HFFc6 (cell line): ENCODE measurements at places on chromosomes 7 and 10.

DNA sequence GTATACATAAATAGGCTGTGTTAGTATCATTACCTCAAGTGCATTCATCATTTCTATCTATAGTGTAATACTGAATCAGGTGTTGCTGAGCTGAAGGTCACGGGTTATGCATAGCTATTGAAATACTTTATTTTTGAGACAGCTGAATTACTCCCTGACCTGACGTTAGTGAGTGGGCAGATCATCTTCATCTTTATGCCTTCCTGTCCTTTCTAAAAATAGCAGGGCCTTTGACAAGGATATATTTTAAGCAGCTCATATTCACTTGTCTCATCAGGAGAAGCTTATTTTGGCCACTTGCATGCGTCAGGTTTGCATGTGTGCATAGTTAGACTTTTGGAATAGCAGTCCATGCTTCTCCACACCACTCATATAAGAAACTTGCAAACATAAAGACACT is 63.6 kb upstream of the DKK1 start:
- DNase-seq = no peak

- DNase-seq = no peak
Measured at GRCh38 chr7:149845257-149845980, 7.2 kb downstream of the ZNF862 start.

GRCh38 chr7:68752485-68753178 is 845.6 kb upstream of the AUTS2 start:
- DNase-seq = no peak

DNA sequence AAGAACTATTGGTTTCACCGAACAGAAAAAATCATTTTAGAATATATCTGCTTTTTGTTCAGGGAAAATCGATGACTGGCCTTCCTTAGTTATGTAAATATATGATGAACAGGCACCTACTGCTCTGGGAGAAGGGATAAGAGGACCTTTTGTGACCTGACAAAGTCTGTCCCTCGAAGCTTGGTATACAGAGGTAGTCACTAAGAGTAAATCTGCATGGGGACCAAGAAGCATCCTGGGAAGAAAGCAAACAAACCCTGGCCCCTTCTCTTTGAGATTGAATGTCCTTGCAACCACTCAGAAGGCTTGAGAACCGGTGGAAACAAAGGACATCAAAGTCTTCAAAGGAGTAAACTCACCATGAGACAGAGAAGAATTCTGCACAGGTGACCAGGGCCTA is 52.3 kb downstream of the SKIDA1 start:
- DNase-seq = no peak

DNA sequence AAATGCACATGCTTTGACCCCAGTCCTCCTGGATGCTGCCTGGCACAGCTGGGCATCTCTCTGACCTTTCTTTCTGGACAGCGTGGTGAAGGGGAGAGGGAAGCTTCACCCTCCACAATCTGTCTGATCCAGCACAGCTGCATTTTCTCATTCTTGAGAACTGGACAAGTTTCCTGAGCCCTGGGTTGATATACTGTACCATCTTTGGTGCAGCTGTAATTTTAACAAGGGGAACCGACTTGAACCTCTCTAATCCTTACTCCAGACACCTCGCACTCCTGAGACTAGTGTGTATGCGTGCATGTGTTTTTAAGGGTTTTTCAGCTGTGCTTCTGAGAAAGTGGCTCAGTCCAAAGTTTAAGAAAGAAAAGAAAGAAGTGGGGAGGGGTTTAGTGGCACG is 655.7 kb downstream of the INHBA start:
- no peak for DNase-seq

DNA sequence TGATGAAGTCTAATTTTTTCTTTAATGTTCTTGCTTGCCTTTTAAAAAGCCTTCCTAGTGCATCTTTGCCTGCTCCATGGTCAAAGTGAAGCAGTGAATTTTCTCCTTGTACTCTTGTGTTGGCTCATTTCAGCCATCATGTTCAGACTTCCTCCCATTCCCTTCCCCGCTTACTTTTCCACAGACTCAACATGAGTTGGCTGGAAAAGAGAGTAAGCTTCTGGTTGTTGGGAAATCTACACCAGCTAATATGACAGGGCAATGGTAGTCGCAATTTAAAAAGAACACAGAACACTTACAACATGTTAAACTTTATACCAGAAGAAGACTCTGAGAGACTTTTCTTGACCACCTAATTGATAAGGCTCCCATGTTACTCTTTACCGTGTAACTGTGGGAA is 24.3 kb upstream of the PDK4 start:
- DNase-seq = no peak

DNA sequence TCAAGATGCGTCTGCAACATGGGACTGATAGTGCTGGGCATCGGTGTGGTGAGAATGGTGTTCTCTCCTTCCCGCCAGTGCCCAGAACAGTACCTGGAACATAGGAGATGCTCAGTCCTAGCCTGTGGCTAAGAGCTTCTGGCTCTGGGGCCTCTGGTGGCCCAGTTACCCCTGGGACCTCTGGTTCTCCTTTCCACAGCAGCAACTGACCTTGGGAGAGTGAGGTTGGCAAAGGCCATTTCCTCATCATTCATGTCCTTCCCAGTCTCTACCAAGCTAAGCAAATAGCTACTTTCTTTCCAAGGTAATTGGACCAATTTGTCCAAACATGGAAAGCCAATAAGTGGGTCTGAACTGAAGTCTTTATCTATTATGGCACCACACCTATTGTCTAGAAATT is 11.6 kb upstream of the GOLGA7B start:
- no peak for DNase-seq

- peak; percentile 37 for DNase-seq
Measured at GRCh38 chr10:112434988-112435619, 11.6 kb downstream of the ZDHHC6 start.

- no peak for DNase-seq
Measured at GRCh38 chr10:52121688-52122087, 192.4 kb upstream of the DKK1 start.

- DNase-seq = peak; percentile 74
Measured at GRCh38 chr7:123797673-123798531, 47.1 kb upstream of the HYAL4 start.

DNA sequence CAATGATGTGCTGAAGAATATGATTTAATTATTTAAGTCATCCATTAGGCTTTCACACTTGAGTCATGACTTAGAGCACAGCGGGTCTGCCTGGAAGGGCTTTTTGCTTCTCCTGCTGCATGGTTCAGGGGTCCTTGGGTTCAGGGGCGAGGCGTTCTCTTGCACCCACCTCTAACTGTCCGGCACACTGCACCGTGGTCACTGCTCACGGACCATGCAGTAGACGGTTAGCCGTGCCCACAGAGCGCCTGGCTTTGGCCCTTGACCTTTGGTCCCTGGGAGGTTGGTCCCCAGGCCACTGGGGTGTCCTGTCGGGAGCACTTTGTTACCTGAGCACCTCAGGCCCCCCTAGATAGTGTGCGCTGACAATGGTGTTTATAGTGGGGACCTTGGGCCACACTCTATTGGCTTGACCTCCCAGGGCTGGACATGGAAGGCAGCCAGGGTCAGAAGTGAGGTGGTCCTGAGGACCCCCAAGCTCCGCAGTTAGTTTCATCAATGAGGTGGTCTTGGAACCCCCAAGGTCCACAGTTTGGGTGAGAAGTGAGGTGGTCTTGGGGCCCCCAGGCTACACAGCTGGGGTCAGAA is 110.6 kb downstream of the ACTR3B start:
- no peak for DNase-seq

- DNase-seq = no peak
Measured at GRCh38 chr10:5544216-5544805, 19.6 kb downstream of the CALML3 start.

DNA sequence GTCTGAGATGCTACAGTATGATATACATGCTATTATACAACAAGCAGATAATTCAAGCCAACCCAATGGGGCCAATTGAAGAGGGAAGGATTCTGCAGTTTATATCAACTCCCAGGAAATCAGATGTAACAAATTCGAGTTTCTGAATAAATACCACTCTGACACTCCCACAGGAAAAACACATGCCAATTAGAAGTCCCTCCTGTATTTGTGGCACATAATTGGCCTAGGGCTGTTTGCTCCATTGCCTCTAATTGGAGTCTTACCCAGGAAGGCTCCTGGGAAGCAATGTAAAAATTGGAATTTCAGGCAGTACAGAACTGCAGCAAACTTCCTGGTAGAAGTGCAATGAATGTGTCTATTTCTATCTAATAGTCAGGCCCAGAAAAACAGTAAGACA is 4.7 kb downstream of the PPA1 start:
- no peak for DNase-seq

GRCh38 chr10:122375679-122376160 is 1.2 kb downstream of the PLEKHA1 start:
- DNase-seq = no peak

DNA sequence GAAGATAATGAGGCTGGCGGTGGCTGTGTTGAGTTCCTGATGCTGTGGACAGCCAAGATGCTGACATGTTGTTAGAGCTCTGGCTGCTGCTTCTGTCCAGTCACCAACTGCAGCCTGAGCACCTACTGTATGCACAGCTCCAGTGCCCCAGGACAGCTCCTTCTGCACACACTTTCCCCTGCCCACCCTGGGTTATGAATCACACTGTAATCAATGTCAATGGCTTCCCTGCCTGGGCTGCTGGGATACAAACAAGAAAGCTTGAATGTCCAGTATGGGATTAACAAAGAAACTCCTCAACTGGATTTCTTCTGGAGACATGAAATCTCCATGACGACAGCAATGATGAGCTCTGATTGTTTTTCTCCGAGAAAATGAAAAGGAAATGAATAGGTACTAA is 172.0 kb downstream of the GFRA1 start:
- DNase-seq = no peak

DNA sequence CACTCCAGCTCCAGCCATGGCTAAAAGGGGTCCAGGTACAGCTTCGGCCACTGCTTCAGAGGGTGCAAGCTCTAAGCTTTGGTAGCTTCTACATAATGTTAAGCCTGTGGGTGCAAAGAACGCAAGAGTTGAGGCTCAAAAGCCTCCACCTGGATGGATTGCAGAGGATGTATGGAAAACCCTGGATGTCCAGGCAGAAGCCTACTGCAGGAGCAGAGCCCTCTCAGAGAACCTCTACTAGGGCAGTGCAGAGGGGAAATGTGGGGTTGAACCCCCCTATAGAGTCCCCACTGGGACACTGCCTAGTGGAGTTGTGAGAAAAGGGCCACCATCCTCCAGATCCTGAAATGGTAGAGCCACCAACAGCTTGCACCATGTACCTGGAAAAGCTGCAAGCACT is 10.7 kb upstream of the RNF32 start:
- DNase-seq = no peak

GRCh38 chr10:49134327-49134726 is 506 bp upstream of the FAM170B start:
- no peak for DNase-seq

DNA sequence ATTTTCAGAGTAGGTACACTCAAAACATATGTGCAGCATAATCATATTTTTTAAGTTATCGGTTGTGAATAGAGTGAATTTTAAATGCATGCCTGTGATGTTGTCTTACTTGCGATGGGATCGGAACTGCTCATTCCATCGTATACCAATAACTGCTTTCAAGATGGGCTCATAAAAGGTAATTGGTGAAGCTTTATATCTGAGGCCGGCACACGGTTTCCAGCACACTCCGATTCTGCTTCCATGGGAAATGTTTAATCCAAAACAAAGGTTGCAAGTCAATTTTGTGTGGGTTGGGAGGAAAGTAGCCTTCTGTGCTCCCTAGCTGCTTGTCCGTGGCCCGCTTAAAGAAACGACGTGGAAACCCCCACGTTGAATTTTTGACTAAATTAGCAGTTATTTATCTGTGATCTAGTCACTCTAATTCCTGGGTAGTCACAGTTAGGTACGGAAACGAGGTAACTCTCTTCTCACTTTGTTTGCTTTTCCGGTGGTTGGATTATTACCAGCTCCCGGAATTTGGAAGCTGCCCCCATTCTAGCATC is 10.1 kb upstream of the CELF2 start:
- DNase-seq = no peak

DNA sequence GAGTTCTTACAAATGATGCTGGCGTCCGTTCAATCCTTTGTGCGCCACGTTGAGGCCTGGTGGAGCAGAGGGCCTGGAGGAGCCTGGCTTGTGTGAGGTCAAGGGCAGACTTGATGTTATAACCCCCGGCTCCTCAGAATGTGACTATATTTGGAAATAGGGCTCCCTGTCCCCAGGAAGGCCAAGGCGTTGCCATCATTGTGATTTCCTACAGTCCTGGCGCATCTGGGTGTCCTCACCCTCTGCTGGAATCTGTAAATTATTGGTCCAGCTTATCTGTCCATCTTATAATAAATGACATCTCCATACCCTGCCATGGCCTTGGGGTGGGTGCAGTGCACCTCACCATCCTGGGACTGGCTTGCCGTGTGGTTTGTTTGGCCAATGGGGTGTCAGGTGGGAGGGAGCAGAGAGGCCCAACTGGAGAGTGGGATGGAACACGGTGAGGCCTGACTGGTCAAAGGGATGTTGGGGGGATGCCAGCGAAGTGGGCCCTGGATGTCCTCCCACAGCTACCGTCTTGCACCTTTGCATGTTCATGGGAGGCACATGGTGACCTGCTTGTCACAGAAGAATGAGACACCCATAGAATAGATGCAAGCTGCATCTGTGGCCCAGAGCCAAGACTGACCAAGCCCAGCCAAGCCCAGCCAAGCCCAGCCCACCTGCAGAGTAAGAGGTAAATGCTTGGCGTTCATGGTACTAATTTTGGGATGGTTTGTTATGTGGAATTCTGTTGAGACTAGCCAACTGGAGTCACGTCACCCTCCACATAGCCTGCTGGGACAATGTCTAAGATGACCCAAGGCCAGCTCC is 11.1 kb upstream of the LRRC27 start:
- no peak for DNase-seq

- no peak for DNase-seq
Measured at GRCh38 chr10:70403483-70404035, 386 bp upstream of the EIF4EBP2 start.

- DNase-seq = no peak
Measured at GRCh38 chr7:77415476-77415822, 700 bp downstream of the GSAP start.
